ENCODE measurements at places on chromosomes 7 and 10.

- DNase-seq: no peak
Observed at GRCh38 chr7:105829681-105830322, 46.6 kb downstream of the ATXN7L1 start.

GRCh38 chr10:132418527-132419416 is 21.8 kb downstream of the PWWP2B start:
- DNase-seq: no peak

GRCh38 chr7:16691241-16691640 is 45.3 kb downstream of the BZW2 start:
- no peak for DNase-seq

- no peak for DNase-seq
Observed at GRCh38 chr10:50387007-50387731, 135.9 kb upstream of the ASAH2 start.

DNA sequence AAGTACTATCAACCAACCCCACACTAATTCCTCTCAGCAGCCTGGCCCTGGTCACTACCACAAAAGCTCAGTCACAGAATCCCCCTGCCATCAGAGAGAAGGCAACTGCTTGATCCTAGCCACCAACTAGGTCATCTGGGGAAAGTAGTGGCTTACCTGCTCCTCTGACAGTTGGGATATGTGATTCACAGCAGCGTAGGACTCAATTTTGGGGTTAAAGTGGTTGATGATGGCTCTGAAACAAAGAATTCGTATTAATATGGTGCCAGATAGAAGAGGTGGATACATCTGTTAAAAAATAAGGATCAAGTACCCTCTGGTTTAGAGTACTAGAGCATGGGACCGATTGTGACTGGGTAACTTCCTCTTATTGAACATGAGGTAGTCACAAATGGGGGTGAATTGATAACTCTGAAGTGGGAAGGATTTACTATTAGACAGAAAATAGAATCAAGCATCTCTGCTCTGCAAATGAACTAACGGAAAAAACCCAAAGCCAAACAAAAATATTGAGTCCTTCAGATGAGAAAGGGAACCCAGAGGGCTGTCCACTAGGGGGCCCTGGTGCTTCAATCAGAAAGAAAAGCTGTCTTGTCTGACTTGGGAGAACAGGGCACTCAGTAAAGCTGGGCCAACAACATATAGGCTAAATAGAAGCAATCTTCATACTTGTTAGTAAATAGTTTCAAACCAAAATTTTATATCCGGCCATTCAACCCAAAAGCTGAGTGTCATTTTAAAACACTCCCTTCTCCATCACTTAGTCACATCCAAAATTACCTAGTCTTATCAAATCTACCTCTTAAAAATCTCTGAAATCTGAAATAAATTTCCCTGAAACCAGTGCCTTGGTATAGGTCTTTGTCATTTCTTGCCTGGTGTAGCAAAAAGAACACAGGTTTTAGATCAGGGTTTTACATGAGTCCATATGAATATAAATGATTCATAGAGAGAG is 45.9 kb upstream of the KCNIP2 start:
- peak; percentile 62 for DNase-seq

- no peak for DNase-seq
Observed at GRCh38 chr7:81447351-81447952, 322.4 kb downstream of the HGF start.

- DNase-seq: no peak
Observed at GRCh38 chr7:157550300-157551275, 213.8 kb downstream of the DNAJB6 start.

DNA sequence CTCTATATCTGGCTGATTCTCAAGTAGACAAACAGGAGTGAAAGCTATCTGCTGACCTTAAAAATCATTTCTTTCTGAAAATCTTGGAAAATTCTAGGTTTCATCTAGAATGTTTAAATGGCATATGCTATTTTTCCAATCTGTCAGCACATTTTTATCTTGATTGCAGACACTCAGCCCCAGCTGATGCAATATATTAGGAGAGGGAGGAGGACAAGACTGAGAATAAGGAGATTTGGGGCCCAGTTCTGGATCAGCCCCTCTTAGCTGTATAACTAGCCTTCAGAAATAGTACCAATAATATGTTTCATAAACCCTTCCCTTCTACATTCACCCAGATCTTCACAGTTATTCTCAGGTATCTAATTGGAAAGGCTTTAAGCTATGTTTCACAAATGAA is 131.2 kb downstream of the HDAC9 start:
- no peak for DNase-seq

GRCh38 chr7:150443793-150444540 is 6.5 kb upstream of the GIMAP8 start:
- DNase-seq: no peak

GRCh38 chr7:18555968-18556367 is 60.4 kb downstream of the HDAC9 start:
- DNase-seq: no peak

DNA sequence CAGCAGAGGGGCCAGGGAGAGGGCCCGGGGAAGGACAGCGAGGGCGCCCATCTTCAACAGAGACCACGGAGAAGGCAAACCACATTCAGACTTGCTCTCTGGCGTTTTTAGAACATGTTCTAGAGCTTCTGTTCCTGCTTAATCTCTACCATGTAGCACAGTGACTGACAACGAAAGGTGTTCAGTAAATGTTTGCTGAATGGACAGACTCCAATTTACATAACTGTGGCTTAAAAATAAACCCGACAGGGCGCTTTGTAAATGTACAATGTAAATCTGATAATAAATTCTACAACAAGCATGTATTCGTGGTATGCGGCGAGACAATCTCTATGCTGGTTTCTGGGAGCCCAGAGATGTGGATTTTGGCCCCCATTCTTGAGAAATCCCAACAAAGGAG is 10.5 kb downstream of the ADARB2 start:
- DNase-seq: no peak

GRCh38 chr7:18788026-18788425 is 292.5 kb downstream of the HDAC9 start:
- no peak for DNase-seq

DNA sequence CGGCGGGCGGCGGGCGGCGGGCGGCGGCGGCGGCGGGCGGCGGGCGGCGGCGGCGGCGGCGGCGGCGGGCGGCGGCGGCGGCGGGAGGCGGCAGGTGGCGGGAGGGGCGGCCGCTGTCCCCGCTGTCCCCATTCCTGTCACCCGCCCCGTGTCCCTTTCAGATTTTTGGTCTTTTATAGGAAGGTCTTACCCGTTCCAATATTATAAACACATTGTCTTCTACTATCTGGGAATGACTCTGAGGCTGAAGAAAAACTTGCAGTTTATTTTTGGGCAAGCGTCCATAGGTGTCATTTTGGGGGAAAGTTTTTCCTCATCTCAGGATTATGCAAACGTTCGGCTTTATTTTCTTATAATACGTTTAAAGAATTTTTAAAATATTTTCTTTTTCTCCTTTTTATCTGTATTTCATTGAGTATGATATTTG is 578 bp downstream of the ZNF713 start:
- peak; percentile 27 for DNase-seq

DNA sequence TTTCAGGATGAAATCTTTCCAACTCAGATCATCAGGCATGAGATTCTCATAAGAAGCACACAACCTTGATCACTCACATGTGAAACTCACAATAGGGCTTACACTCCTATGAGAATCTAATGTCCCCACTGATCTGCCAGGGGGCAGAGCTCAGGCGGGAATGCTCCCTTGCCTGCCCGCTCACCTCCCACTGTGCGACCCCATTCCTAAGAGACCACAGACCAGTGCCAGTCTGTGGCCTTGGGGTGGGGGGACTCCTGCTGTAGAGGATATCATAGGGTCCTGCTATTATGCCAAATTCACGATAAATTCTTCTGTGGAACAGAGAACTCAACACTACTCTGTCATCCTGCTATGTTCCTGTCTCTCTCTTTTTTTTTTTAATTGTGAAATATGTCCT is 5.2 kb upstream of the RASGEF1A start:
- no peak for DNase-seq

GRCh38 chr10:132850246-132850645 is 64.3 kb upstream of the NKX6-2 start:
- no peak for DNase-seq

DNA sequence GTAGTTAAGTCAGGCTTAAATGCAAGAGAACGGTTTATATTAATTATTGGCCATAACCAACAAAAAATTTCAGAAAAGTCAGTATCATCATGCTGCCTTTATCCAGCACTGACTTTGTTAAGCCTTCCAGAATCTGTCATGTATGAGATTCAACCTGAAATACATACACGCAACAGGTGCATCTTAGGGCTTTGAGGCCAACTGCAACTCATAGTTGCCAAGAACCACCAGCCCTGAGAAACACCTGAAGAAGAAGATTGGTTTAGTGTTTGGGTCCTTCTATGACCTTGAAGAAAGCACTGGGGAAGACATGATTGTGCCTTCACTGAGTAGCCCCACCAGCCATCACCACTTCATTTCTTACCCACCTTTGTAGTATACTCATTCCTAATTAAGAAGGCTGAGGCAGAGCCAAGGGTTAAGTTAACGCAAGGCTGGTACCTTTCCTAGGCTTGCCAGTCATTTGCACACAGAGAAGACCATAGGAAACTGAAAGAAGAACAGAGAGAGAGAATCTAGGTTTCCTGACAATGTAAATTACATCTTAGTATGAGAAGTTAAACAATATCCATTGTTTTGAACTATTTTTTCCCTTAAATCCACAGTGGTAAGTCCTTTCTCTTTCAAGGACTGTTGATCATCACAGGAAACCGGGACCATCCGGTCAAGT is 200.1 kb upstream of the PRKCQ start:
- DNase-seq: no peak

DNA sequence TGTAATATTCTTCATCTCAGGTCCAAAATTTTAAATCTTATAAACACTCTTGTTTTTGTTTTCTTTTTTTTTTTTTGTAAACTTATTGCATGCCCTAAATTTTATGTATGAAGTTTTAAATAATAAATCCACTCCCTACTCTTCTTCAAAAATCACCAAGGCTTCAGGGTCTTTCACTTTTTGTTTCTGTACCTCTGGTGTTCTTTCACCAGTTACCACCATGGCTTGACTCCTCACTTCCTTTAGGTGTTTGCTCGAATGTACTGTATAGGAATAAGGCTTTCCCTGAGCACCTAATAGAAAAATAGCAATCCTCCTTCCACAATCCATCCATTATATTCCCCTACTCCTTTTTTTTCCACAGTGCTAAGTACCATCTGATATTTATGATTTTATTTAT is 962.8 kb upstream of the POT1 start:
- no peak for DNase-seq

GRCh38 chr7:114700247-114700928 is 221.5 kb upstream of the MDFIC start:
- no peak for DNase-seq

DNA sequence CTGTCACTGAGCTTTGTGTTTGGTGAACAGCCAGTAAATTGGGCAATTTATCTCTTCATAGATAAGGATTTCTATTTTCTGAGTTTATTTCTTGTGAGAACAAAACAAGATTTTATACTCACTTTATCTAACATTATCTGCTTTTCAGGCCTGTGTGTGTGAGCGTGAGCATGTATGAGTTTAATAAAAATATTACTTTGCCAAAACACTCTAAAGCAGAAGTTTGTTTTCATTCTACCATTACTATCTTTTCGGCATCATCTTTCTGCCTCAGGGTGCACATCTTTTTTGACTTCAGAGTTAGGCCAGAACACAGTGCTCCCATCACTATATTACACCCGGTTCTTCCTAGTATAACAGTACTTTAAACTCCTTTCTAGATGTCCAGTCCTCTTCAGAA is 13.0 kb downstream of the ZWINT start:
- DNase-seq: no peak

DNA sequence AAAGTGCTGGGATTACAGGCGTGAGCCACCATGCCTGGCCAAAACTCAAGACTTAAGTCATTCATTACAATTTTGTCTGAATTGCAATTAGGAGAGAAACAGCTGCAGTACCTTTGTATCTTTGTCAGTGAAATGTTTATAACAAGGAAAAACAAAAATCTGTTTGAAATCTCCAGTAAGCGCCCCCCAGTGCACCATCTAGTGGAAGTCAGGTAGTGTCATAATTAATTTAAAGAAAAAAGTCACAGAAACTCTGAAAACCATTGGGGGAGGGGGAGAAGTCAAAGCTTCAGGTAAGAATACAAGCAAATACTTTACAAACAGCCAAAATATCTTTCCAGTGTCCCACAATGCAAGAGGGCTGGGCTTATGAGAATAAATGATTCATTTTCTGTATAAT is 2.8 kb downstream of the MPP7 start:
- no peak for DNase-seq

DNA sequence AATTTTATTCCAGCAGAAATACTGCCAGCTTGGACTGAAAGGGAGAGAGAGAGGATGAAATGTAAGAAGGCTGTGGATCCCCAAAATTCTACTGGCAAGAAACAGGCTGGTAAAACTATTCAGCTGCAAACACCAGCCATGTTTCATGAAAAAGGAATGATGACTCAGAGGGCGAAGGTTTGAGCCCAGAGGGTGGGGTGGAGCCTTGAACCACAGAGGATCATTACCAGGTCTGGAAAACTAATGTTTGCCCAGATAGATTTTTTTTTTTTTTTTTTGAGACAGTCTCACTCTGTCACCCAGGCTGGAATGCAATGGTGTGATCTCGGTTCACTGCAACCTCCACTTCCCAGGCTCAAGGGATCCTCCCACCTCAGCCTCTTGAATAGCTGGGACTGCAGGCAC is 41.7 kb upstream of the NRF1 start:
- DNase-seq: no peak

DNA sequence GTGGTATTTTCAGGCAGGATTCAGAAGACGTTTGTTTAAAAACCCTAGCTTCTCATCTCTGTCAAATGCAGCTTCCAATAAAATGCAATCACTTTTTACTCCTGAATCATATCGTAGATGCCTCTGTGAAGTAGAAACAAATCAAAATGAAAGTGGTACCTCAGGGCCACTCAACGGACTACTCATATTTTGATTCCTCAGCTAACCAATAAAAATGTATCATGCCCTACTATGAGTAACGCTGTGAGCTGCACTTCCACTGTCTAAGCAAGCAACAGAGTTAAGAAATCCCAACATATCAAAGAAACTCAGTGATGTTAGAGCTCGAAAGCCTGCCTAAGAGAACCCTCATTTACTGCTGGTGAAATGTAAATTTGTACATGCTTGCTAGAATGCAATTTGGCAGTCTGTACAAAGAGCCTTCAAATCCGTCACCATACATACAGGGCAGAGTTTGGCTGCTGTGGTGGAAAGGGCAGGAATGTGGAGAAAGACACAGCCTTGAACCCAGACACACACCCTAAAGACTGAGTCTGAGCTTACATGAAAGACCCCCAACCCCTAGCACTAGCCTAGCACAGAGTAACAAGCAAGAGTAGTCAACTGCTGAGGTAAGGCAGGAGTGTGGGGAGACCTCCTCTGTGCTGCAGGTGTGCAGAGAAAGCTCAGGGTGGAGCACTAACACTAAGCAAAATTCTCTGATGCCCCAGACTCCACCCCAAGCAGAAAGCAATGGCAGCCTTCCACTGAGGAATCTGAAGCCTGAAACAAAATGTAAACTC is 151.5 kb downstream of the ANK3 start:
- DNase-seq: no peak

DNA sequence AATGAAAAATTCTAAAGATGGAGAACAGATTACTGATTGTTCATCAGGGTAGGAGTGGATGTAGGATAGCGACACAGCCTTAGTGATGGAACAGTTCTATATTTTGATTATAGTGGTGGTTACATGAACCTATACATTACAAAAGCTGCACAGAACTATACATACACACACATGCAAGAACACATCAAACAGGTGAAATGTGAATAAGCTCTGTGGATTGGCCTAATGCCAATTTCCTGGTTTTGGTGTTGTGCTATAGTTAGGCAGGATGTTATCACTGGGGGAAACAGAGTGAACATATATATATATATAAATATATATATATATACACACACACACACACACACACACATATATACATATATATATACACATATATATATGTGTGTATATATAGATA is 76.4 kb upstream of the PIK3CG start:
- DNase-seq: no peak

All from activated T-cell treated with anti-CD3 and anti-CD28 coated beads, Interleukin-2, amount 50 U/mL, for 1 hour (primary cell).